Activated T-cell treated with anti-CD3 and anti-CD28 coated beads for 1 hour (primary cell): ENCODE measurements at places on chromosomes 1 and 21.

- DNase-seq: no peak
These were observed 3.6 kb downstream of the ACTN2 start for GRCh38 chr1:236689713-236690569.

DNA sequence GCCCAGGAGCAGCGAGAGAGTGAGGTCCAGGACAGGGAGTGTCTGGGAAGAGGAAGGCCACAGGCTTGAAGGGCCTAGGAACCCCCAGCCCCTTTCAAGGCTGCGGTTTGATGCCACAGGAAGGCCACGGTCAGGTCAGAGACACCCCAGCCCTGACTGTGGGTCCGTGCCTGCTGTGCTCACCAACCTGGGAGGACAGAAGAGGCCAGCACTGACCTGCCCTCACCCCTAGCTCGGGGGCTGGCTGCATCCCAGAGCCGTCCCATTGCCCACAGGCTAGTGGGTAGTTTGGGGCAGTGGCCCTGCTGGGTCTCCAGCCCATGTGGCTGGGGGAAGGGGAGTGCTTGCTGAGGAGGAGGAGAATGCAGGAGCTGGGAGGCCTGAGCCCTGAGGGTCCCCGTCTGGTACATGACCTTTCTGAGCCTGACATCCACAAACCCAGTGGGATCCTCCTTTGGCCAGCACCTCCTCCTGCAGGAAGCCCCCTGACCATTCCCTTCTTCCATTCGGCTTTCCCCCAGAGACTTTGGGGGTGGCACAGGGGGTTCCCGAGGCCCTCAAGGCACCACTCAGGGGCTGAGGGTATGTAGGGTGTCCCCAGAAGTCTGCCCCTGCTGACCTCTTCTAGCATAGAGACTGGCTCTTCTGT lies 54.3 kb downstream of the WNT9A start:
- no peak for DNase-seq

DNA sequence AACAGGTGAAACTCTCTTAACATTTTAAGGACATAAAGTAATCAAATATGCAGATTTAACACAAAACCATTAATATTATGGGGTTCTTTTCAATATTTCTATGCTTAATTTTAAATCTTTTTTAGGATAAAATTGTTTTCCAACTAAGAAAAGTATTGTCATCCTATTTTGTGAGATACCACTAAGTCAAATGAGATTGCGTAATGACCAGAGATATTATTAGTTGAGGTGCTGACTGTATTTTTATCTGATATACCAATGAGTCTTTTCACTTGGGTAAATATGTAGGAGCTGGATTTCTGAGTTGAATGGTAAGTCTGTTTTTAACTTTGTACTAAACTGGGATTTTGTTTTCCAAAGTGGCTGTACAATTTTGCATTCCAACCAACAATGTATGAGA lies 25.4 kb downstream of the LEPR start:
- no peak for DNase-seq

GRCh38 chr1:56821462-56821797 lies 2.2 kb upstream of the FYB2 start:
- no peak for DNase-seq

DNA sequence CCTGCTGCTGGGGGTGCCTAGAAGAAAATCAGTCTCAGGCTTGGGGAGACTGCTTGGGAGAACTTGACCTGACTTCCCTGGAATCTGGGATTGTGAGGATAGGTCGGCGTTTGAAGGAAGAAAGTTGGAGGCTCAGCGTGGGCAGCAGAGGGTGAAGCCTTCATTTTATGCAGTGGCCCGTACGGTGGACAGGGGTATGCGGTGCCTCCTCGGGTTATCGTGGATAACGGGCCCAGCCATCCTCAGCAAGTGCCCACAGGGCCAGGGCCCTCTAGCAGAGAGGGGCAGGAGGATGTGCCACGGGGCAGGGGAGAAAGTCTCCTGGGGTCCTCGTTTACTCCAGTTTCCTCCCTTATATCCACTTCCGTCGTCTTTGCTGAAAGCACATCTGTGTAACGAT lies 34.0 kb downstream of the CHAF1B start:
- no peak for DNase-seq

DNA sequence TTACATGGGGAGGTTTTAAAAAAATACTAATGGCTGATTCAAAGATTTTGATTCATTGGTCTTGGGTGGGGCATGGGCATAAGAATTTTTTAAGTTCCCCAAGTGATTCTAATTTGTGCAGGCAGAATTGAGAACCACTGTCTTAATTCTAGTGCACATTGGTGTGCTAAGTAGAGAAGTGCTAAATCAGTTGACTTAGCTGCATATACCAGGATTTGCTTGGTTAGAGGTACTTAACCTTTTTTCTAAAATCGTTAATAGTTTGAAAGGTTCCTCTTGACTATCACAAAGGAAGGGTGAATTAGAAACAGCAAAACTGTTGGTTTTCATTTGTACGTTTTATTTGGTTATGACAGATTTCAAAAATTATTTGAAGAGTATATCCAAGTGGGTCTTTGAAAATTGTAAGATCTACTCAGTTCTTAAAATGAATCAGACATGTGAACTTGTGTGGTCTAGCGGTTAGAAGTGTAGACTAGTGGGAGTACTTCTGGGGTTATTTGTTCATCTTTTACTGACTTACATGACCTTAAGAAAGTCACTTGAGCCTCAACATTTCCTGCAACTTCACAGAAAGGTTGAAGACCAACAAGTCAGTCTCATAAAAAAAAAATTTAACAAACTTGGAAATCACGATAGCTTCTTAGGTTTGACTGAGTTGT lies 66.7 kb downstream of the RPAP2 start:
- no peak for DNase-seq

DNA sequence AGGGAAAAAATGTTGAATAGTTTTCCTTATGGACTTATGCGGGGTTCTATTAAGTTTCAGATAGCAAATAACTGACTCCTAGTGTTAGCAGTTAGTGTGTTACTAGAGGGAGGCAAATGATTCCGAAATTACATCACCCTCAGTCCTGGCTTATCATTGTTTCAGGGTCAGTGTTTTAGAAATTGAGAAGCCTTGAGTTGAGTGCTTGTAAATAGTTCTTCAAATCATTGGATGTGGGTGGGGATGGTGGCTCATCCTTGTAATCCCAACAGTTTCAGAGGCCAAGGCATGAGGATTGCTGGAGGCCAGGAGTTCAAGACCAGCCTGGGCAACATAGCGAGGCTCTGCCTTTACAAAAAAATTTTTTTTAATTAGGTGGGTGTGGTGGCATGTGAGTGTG lies 21.3 kb downstream of the SOAT1 start:
- no peak for DNase-seq

- DNase-seq: no peak
These were observed 260.6 kb downstream of the SMYD3 start for GRCh38 chr1:246246430-246246829.

- DNase-seq: no peak
These were observed 28.1 kb downstream of the RAP1A start for GRCh38 chr1:111647736-111648135.

DNA sequence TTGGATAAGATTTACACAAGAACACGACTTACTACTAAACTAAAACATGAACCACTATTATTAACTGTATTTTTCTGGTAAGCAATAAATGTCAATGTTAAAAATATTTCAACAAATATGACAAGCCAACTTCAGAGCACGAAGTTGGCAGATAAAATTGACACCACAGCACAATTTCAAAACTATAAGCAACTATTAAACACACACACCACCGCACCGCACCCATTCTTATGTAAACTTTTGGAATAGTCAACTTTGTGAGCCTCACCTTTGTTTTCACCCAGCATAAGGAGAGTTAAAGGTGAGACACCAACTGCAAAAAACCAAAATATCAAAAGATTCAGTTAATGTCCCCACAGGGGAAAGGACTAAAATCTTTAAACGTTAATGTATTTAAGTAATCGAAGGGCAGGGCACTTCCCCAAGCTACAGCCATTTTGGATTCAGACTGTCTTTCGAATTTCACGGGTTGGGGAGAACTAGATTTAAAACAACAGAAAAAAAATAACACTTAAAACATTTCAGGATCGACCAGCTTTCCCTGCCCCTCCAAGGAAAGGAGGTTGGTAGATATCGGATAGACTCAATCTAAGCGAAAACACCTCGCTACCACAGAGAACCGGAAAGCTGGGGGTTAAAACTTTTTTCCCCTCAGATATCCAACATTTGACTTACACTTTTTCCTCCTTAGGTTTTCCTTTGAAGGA lies 872 bp downstream of the GPBP1L1 start:
- no peak for DNase-seq

DNA sequence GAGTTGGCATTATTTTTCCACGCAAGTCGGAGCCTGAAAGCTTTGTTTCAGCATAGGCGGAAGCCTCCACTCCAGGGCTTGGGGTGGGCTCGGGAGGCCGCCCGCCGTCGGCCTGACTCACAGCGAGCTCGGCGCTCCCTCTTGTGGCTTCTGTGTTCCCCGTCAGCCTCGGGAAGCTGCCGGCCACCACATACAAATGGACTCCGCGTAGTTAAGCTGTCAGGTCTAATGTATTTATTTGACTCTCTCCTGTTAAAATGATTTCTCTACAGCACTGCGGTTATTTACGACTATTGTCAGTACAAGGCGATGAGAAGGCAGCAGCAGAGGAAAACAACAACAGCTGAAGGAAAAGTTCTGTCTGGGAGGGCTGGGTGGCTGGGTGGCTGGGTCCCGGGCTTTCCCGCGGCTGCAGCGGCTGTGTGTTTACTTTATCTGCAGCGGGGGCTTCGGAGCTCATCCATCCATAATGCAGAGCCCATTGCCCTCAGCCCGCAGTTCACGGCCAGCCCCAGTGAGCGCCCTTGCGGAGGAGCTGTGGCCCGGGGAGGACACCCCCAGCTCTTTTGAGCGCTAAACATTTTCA lies 375.7 kb upstream of the CAMK1G start:
- DNase-seq: no peak

- no peak for DNase-seq
These were observed 98.1 kb downstream of the ADSS2 start for GRCh38 chr1:244353551-244354091.

GRCh38 chr1:52186449-52186848 lies 44.6 kb downstream of the ZFYVE9 start:
- no peak for DNase-seq

GRCh38 chr1:207470927-207471326 lies 16.8 kb downstream of the CR2 start:
- no peak for DNase-seq

DNA sequence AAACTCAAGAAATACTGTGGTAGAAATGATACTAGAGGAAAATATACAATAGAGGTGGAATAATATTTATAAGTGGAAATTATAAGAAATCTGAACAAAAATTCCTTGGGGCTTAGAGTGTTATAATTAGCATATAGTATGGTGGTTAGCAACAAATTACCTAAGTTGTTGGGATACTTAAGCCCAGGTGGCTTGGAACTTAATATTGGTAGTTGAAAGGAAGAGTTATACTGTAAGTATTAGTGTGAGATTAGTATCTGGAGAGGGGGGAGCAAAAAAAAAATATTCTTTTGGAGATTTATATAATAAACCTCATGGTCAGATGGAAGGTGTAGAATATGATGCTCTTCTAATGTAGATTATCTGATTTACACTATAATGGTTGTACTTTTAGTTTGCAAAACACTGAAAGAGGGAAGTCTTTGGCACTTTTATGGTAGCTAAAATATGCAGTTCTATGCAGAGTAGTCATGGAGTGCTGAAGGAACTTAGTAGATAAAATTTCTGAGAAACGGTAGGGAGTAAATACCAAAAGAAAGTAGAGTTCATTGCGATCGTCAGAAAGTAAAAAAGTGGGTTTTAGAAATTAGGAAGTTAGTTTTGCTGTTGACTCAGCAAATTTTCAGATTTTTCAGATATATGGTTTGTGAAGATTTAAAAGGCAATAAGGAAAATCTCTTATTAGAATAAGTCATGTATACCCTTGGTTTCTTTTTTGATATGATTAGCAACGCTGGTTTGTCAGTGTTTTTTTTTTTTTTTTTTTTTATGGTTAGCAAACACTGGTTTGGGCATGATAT lies 45.7 kb downstream of the MTF2 start:
- DNase-seq: no peak

- no peak for DNase-seq
These were observed 37.3 kb downstream of the NENF start for GRCh38 chr1:212470059-212470458.

DNA sequence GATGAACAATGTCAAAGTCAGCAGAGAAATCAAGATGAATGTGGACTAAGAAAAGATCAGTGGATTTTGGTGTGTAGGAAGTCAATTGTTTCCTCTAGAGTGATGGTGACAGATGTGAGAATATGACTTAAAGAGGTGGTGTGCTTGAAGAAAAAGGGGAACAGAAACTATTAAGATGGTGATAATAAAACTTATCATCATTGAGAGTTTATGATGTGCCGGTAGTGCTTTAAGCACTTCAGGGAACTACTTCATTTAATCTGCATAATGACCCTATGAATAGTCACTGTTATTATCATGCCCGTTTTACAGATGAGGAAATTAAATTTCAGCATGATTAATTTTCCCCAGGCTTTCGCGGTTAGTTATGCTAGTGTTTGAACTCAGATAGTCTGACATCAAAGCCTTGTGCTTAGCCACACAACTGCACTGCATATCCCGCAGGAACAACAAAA lies 246.9 kb upstream of the LRRC7 start:
- DNase-seq: no peak

DNA sequence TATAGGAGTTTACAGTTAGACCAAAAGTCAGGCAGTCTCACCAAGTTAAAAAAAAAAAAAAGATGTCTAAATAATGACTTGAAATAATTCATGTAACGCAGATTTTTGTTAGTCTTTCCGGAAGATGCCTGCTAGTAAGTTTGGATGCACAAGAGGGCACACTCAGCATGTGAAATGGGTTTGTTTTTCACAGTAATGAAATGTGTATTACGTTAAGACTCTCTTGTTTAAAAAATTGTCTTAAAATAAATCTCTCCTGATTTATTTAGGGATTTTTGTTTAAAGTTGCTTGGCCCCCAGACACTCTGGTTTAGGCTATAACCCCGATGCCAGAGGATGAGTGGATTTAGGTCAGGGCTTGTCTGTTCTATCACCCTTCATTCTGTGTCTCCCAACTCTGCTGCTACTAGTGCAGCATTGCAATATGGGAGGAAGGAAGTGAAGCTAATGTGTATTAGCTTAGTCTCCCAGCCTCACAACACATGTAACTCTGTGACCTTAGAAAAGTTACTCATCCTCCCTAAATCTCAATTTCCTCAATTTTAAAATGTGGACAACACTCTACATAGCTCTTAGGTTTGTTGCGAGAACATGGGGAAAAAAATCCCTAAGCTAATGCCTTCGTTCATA lies 25.7 kb downstream of the CTH start:
- DNase-seq: no peak

DNA sequence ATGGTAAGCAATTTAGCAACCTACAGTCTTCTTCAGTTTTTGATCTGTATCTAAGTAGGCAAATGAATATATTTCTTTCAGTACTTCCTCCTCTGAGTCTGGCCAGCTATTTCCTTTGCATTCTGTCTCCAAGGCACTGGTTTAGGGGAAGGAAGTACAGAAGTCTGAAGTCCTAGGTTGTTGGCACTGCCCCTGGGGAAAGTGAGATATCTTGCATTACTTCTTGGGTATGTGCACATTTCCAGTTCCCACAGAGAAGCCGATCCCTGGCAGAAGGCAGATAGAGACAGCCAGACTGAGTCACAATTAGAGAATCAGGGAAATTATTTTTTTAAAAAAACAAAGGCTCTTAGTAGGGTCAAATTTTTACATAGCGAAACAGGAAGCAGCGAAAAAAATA lies 98.8 kb downstream of the RASAL2 start:
- no peak for DNase-seq
